ENCODE measurements at places on chromosomes 5 and 9.

DNA sequence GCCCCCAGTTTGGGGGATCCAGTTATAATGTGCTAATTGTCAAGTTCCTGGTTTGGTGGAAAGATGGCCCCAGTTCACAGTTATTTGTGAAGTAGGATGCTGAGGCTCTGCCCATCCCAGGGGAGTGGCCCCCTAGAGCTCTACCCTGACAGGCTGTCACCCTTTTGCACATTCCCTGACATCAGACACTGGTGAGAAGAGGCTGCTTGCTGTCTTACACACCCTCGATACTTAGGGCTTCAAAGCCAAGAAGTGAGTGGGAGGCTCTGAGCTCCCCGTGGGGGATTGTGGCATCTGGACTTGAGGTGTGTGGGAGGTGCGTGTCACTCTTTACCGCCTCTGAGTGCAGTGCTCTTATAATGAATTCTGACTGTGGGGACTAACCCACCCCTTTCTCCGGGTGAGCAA is 168.5 kb downstream of the DOCK2 start:
- DNase-seq, result no peak

GRCh38 chr5:52334367-52334766 is 453.3 kb upstream of the ITGA1 start:
- no peak for DNase-seq

DNA sequence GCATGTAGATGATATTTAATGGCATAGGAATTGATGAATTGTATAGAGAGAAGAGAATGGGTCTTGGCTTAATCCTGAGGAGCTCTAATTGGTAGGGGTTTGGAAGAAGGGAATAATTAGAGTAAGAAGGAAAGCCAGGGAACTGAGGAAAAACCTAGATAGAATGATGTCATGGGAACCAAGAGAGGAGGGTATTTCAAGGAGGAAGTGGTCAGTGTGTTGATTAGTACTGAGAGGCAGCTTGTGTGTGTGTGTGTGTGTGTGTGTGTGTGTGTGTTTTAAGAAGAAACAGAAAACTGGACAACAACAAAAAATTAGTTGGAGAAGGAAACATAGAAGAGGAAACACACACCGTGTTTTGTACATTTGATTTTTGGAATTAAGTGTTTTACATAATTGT is 42.8 kb downstream of the MAST4 start:
- DNase-seq, result no peak

DNA sequence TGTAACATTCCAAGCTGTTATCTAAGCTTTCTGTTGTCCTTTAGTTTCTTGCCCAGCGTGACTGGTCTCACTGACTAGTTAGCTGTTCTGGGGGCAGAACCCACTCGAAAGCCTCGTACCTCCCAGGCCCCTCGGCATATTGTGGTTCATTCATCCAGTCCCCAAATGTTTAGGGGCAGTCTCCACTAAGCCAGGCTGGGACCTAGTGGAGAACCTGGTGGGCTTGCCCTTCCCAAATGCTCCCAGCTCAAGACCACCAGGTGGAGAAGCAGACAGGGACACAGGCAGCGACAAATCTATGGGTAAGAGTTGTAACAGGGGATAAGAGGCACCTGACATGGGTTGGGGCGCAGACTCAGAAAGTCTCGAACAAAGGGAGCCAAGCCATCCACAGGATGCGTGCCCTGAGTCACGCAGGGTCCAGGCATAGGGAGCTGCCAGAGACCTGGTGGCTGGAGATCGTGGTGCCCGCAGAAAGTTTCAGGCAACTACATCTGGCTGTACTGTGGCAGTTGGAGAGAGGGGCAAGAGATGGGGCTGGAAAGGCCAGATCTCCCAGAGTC is 851 bp upstream of the EEIG1 start:
- DNase-seq, result no peak

GRCh38 chr9:114811966-114812636 is 6.3 kb upstream of the TNFSF15 start:
- DNase-seq, result no peak

- no peak for DNase-seq
Observed at GRCh38 chr5:56813302-56813701, 2.0 kb upstream of the MAP3K1 start.

DNA sequence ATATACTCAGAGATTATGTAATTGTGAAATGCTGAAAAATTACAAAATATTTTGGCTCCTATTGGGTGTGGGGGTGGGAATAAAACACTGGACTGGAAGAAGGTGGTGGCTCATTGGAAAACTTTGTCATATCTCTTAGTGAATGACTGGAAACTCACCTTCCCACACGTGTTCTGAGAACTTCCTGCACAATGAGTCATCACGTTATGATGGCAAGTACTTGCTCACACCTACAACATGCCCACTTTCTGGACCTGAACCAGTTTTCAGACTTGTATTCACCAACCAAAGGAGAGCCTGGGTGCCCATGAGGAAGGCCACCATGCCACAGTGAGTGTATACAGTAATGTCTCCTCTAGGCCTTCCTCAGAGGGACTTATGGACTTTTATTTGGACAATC is 294.8 kb downstream of the ASTN2 start:
- no peak for DNase-seq

GRCh38 chr5:165616490-165617405 is 2111.3 kb downstream of the MAT2B start:
- no peak for DNase-seq

DNA sequence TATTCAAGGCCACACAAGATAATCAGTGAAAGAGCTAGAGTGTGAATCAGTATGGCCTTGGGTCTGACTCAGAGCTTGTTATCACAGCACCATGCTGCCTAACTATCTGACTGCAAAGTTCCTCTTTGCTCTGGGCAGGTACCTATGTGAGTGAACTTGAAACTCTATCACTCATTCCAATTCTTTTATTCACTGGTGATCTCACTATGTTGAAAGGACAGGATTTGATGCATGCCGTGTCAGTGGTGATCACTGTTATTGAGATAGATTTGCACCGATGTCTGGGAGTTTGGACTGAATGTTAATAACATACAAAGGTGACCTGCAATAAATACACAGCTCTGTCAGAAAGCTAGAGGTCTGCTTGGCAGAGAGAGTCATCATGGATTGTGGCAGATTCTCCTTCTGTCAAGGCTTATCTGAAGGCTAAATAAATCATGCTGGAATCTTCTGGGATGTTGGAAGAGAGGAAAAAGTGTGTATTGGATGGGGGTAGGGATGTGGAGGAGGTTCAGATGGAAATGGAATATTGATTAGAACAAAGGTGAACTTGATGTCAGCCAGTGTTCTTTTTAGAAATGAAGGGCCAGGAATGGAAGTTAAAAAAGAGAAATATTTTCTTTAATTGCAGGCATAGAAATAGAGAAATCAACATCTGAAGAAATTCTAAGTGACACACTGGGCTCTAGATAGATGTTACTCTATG is 91.8 kb upstream of the TNC start:
- DNase-seq, result peak; percentile 78

- DNase-seq, result no peak
Observed at GRCh38 chr9:76630916-76631315, 133.3 kb upstream of the PCA3 start.

DNA sequence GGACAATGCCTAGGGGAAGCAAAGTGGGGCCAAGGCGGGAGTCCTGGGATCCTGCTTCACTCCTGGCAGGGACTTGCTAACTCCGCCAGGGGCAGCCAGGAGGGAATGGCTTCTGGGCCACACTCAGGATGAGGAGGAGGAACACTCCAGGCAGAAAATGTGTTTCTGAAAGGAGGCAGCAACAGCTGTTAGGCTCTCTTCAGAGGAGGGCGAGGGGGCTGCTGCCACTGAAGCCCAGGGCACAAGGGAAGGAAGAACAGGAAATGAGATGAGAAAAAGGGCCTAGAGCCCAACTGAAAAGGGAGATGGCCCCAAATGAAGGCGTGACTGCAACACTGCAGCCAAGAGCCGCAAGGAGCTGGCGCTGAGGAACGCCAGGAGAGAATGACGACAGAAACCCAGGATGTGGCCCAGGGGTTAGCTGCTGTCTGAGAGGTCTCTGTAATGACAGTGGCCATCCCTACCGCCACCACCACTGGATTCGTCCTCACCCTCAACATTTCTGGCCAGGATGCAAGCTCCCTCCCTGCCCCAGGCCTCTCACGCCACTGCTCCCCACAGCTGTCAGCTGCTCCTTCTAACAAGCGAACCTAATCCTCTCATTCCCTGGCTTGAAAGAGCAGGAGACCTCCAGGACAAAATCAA is 15.8 kb downstream of the PSMB7 start:
- peak; percentile 51 for DNase-seq

Measured in ELR (cell line).